ENCODE measurements at places on chromosomes 1 and 21. TPM values are rescaled to one million over a fixed set of nuclear protein-coding genes. Genes with fewer than 3 reads are reported as not detected.

S100A16 gene
- total RNA-seq, result 103 TPM

SLC9C2 gene
- total RNA-seq, result not detected

INAVA gene
- total RNA-seq, result 16.4 TPM

CATSPERE gene
- 1.9 TPM for total RNA-seq

VSIG8 gene
- total RNA-seq, result 8.2 TPM

CRYAA gene
- total RNA-seq, result not detected

OR14K1 gene
- not detected for total RNA-seq

Data from skin of body (tissue), 3 donors.